CD8-positive, alpha-beta memory T cell (primary cell): ENCODE measurements at places on chromosomes 16 and 17. TPM values are rescaled to one million over a fixed set of nuclear protein-coding genes. Genes with fewer than 3 reads are reported as not detected.

The AMDHD2 gene
- 35.5 TPM for total RNA-seq

The CACNG4 gene
- total RNA-seq, result not detected

The KIF18B gene
- 28.3 TPM for total RNA-seq

The SMIM36 gene
- total RNA-seq, result not detected

The TMEM92 gene
- not detected for total RNA-seq

The CD300E gene
- not detected for total RNA-seq

The SEPTIN1 gene
- total RNA-seq, result 193 TPM

The EME1 gene
- total RNA-seq, result 23.6 TPM

The NSF gene
- 43.0 TPM for total RNA-seq

The CPNE7 gene
- total RNA-seq, result 6.1 TPM

The TEKT3 gene
- total RNA-seq, result not detected

The BAHCC1 gene
- total RNA-seq, result not detected

The RNF112 gene
- 0.18 TPM for total RNA-seq

The STX1B gene
- 0.79 TPM for total RNA-seq

The ERAL1 gene
- 84.1 TPM for total RNA-seq

The DCAKD gene
- 31.3 TPM for total RNA-seq

The TCAP gene
- total RNA-seq, result 1.6 TPM

The TRAF7 gene
- 102 TPM for total RNA-seq

The TOP2A gene
- 143 TPM for total RNA-seq

The FOXN1 gene
- total RNA-seq, result not detected

The KRTAP4-5 gene
- total RNA-seq, result not detected

The LGALS9 gene
- total RNA-seq, result 9.9 TPM

The BCAR1 gene
- total RNA-seq, result 0.95 TPM

The KCNH4 gene
- total RNA-seq, result 1.7 TPM

The PGP gene
- 27.3 TPM for total RNA-seq

The COQ9 gene
- total RNA-seq, result 50.5 TPM

The INCA1 gene
- total RNA-seq, result 0.18 TPM

The KRTAP1-1 gene
- not detected for total RNA-seq

The NHLRC4 gene
- 0.55 TPM for total RNA-seq

The RAC3 gene
- total RNA-seq, result 4.5 TPM

The OTOA gene
- 0.09 TPM for total RNA-seq

The HCFC1R1 gene
- total RNA-seq, result 25.6 TPM

The MT1M gene
- not detected for total RNA-seq

The AANAT gene
- not detected for total RNA-seq
